A549 treated with dexamethasone at 1 μM for 4 hours (cell line): ENCODE measurements at places on chromosomes 5 and 9. TPM values are rescaled to one million over a fixed set of nuclear protein-coding genes. Genes with fewer than 3 reads are reported as not detected.

MEIKIN gene
- total RNA-seq, result not detected in 5 replicates

OR2V1 gene
- total RNA-seq, result not detected in 5 replicates

C5orf58 gene
- not detected in 5 replicates for total RNA-seq

SLC45A2 gene
- total RNA-seq, result not detected in 5 replicates

C9orf50 gene
- total RNA-seq, result 0.08 to 0.18 TPM in 2 of 5 replicates, not detected in the others

SOX30 gene
- 0.06 to 0.14 TPM (median 0.08 TPM) in 3 of 5 replicates, not detected in the others for total RNA-seq

OR13J1 gene
- total RNA-seq, result not detected in 5 replicates

TSSK1B gene
- total RNA-seq, result not detected in 5 replicates

CER1 gene
- not detected in 5 replicates for total RNA-seq

GPRIN1 gene
- 8.1 to 10.1 TPM (median 9.3 TPM) in 5 replicates for total RNA-seq

TRIM7 gene
- total RNA-seq, result 30.2 to 42.5 TPM (median 40.0 TPM) in 5 replicates

CAMLG gene
- 21.6 to 26.8 TPM (median 25.9 TPM) in 5 replicates for total RNA-seq
